ENCODE measurements at places on chromosomes 7 and 10.

DNA sequence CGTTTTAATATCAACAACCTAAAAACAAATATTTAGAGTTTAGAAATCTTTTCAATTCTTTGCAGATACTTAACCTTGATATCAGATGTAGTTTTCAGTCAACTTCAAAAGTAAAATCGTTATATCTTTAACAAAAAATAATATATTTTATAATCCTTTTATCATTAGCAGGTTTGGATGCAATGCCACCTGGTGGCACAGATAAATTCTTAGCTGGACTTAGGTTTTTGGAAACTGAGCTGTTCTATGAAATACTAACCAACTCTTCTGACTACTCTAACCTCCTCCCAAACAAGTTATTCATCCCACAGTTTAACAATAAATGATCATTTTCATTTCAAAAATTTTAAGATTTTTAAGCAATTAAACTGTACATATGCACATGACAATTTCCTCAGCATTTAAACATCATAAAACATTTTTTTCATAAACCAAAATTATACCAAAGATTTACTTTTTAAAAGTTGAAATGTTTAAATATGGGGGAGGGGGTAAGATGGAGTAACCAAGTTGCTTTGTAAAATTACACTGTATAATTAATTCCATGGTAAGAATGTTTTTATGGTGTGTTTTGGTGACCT lies 56.9 kb downstream of the HIBADH start:
- no peak for DNase-seq

DNA sequence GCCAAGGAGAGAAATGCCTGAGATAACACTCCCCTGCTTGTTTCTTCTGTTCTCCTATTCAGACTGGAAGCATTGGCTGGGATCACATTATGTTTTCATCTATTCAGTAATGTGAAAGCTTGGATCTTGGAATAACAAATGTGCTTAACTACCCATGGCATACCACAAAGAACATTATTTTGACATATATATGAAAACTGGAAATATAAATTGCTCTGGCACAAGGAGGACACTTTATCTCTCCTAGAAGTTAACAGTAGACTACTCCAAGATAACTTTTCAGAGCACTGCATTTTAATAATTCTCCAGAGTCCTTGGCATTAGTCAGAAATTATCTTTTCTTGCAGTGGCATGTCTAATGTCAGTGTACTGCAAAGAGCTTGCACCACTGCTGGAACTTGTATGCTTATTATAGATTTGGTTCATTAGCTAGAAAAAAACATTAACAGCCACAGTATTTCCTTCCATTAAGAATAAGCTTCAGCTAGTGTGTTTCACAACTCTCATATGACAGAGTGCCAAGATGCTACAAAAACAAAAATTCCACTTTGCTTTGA lies 169.3 kb upstream of the LRRN3 start:
- DNase-seq = no peak

DNA sequence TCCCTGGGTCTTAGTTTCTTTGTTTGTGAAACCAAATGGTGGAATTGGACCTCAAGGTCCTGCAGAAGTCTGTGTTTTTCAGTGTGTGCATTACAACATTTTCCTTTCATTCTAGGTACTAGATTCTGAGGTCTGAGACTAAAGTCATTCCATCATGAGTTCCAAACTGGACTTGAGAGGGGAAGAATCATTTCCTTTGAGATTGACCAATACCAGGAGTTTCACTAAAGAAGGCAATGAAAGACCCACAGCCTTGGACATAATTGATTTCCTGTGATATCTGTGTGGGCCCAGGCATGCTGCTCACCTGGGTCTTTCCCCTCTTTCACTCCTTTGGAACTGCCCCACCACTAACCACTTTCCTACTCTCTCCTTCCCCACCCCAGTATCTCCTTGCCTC lies 18.2 kb downstream of the TAS2R41 start:
- DNase-seq = no peak

DNA sequence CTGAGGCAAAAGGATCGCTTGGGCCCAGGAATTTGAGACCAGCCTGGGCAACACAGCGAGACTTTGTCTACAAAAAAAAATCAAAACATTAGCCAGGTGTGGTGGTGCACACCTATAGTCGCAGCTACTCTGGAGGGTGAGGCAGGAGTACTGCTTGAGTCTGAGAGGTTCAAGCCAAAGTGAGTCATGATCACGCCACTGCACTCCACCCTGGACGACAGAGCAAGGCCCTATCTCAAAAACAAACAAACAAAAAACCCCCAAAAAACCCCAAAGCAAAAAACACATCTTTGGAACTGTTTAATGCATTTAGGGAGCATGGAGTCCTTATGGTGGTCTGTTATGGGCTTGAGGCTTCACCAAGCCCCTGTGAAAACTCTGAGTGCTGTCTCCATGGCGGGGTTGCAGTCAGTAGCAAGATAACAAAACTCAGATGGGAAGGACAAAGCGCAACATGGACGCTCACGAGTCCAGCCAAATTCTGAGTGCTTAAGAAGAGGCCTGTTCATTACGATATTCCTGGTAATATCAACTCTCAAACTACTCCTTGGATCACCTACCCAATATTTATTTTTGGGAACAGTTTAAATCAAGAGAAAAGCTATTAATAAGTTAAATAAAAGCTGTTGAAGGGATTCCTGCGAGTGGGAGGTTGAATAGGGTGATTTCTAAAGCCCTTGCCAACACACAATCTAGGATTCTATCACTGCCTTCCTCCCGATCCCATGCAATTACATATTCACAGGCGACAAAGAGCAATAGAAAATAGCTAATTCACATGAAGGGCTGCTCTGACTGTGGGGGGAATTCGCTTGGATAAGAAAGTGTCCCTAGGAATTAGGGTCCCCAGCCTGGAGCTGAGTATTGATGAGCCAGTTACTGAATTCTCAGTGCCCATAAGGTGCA lies 123.3 kb downstream of the HIPK2 start:
- no peak for DNase-seq

DNA sequence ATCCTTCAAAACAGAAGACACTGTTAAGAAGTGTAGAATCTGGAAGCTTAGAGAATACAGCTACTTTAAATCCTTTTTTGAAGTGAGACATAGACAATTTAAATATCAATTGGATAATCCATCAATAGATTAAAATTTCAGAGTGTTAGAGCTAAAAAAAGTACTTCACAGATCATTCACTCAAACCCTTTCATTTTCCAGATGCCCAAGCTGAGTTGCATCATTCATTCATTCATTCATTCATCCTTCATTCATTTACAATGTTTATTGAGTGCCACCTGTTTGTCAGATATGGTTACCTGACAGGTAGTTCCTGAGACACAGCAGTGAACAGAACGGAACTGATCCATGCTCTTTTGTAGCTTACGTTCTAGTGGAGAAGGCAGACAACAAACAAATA lies 290.7 kb upstream of the MTPN start:
- no peak for DNase-seq

GRCh38 chr7:70579397-70580097 lies 552.4 kb upstream of the GALNT17 start:
- DNase-seq = no peak

DNA sequence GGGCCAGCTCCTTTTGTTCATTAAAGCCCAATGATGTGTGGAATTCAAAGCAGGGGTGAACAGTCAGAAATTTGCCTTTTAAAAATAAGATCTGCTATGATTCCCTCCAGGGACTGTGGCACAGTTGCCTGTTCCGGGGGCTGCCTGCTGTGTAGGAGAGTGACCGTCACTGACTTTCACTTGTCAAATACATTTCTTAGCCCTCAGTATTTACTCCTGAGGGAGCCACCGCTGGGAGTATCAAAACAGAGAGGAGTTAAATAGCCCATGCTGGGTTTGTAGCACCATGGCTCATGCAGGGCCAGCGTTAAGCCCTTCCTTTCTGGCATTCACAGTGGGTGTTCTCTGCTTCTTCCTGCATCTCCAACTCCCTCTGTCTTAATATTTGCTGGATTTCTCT lies 897.8 kb downstream of the SORCS3 start:
- DNase-seq = no peak

DNA sequence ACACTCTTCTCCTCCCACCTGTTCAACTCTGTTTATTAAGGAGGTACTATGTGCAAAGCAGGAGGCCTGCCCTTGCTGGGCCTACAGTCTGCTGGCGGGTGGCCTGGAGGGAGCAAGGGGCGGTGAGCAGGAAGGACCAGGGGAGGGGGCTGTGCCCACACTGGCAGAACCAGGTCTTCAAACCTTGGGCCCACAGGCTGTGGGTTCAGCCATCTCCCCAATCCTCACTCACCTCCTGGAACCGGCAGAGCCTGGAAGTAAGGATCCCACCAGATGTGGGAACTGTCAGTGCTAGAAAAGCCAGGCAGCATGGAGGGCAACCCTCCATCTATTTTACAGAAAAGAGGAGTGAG lies 50.8 kb downstream of the CAMK2B start:
- no peak for DNase-seq

GRCh38 chr7:43791665-43792064 lies 33.2 kb downstream of the BLVRA start:
- no peak for DNase-seq

GRCh38 chr7:5514440-5515035 lies 90.9 kb upstream of the TNRC18 start:
- no peak for DNase-seq

- DNase-seq = no peak
Observed at GRCh38 chr10:83492004-83492403, 647.3 kb upstream of the GHITM start.

All from ovary (tissue), 10 donors.